ENCODE measurements at places on chromosomes 12 and 14.

- DNase-seq: no peak
Observed at GRCh38 chr12:119665164-119665929, 2.6 kb upstream of the PRKAB1 start.

DNA sequence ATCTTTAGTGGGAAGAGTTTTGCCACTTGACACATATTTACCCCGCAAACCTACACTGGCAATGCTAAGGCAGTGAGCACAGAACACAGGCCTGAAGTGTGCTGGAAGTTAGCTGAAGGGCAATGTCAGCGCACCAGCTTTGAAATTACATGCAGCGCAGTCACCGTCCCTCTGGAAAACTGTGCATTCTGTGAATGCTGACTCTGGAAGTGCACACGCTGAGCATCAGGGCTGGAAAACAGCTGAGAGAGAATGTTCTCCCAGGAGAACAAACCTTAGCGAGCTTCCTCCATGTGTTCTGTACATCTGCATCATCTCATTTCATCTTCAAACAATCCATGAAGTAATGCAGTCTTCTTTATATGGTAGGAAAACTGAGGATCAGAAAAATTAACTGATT, 448.2 kb downstream of the NRXN3 start:
- no peak for DNase-seq

DNA sequence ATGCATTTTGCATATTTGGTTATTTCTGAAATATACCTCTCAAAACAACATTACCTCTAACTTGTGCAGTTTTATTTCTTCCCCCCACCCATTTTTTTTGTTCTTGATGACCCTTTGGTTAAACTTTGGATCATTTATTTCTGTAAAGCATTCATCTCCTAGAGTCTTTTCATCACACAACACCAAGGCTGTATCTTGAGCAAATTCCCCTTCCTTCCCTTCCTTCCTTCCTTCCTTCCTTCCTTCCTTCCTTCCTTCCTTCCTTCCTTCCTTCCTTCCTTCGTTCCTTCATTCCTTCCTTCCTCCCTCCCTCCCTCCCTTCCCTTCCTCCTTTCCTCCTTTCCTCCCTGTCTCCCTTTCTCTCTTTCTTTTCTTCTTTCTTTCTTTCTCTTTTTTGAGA, 43.8 kb upstream of the PPP1R12A start:
- DNase-seq: no peak

GRCh38 chr14:78836777-78837176, 666.6 kb downstream of the NRXN3 start:
- DNase-seq: peak; percentile 68

DNA sequence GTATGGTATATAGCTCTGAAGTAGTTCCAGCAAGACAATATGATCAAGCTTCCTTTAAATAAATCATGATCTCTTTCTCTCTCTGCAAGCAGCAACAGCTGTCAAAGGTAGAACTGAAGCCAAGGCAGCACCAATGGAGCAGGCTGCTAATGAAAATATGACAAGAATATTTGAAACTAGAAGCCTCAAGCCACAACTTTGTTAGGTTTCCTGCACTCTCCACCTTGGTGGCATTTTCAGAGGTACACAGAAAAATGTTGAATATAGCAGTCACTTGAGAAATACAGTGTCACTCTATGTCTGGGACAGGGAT, 43.8 kb upstream of the PSMA6 start:
- DNase-seq: no peak

DNA sequence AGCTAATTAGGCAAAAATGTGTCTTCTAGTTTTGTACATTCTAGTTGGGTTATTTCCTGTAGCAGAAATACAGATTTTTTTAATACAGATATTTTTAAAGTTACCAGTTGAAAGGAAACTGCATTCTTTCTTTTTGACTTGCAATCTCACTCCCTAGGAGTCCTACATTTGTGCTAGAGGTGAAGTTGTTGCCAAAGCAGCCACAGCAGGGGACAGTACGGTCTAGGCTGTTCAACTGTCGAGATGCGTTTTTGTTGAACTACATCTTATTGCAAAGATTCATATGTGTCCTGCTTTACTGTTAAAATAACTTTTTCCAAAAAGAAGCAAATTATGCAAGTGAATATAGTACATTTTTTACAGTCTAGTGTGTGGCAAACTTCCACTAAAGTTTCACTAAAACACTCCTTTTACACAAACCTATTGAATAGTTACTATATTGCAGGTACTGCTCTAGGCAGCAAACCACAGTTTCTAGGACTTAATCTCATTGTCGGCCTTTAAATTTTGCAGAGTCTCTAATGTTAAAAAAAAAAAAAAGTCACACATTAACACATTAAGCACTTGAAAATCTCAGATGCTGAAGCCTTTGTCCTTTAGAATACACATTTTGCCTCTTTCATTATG, 30.2 kb upstream of the SRGAP1 start:
- DNase-seq: no peak

DNA sequence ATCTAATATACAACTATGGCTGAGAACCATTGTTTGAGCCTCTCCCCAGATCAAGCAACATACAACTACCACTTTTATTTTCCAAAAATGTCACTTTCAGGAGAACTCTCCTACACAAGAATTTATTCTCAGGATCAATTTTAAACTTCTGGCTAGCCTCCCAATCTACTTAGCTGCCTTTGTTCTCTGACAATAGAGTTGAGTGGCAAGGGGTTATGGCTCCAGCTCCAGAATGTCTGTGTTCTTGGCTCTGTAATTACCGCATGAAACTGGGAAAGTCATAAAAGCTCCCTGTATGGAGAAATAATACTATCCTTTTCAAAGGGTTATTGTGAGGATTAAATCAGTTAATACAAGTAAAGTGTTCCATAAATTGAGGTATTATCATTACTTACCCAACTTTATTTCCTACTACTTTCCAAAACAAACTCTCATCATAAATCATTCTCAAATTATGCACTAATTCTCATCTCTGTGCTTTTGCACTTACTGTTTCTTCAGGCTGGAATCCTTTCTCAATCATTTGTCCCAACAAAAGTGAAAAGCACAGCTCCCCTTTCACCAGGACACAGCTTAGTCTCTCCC, 121.9 kb downstream of the GARIN6 start:
- DNase-seq: no peak

- no peak for DNase-seq
Observed at GRCh38 chr12:65586796-65587195, 237.5 kb upstream of the HMGA2 start.

DNA sequence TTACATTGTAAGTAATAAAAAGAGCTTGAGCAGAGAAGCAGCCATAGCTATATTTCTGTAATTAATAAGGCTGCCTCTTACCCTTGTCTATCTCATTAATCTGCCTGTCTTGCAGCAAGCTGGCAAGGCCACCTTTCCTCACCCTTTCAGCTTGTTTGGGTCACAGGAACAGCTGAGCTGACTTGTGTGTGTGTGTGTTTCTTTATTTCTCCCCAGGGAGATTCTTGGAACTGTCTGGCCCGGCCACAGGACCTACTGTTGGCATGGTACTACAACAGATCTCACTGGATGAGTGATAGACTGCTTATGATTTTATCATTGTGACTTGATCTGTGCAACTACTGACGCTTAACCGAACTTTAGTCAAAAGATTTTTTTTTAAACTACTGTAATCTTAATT, 213.7 kb downstream of the SLC2A13 start:
- no peak for DNase-seq

Measured in foreskin melanocyte (primary cell).